ENCODE measurements at places on chromosomes 6 and 20. TPM values are rescaled to one million over a fixed set of nuclear protein-coding genes. Genes with fewer than 3 reads are reported as not detected.

The CASS4 gene
- total RNA-seq: 1.8 TPM

The ZNF165 gene
- total RNA-seq: 0.72 TPM

The MDFI gene
- 42.7 TPM for total RNA-seq

The PTPRK gene
- 26.7 TPM for total RNA-seq

The ENPP5 gene
- 3.4 TPM for total RNA-seq

- no peak for DNase-seq
These were observed 11.0 kb upstream of the KIF13A start for GRCh38 chr6:17998442-17998841.

- DNase-seq: no peak
These were observed 123.9 kb upstream of the BACH2 start for GRCh38 chr6:90420500-90420899.

Data from lower leg skin (tissue), 4 donors.